ENCODE measurements at places on chromosomes 16 and 17. TPM values are rescaled to one million over a fixed set of nuclear protein-coding genes. Genes with fewer than 3 reads are reported as not detected.

TPSG1 gene
- total RNA-seq: not detected

KCNAB3 gene
- total RNA-seq: 3.7 TPM

KCNG4 gene
- not detected for total RNA-seq

ABCA10 gene
- 2.7 TPM for total RNA-seq

GPR179 gene
- total RNA-seq: 0.74 TPM

CLEC18B gene
- total RNA-seq: 1.5 TPM

SLC43A2 gene
- total RNA-seq: 11.8 TPM

FA2H gene
- total RNA-seq: 0.49 TPM

ASPHD1 gene
- 13.0 TPM for total RNA-seq

CDYL2 gene
- total RNA-seq: 7.6 TPM
